ENCODE measurements at places on chromosomes 7 and 10.

- no peak for DNase-seq
Observed at GRCh38 chr7:122902751-122903495, 16.7 kb upstream of the CADPS2 start.

DNA sequence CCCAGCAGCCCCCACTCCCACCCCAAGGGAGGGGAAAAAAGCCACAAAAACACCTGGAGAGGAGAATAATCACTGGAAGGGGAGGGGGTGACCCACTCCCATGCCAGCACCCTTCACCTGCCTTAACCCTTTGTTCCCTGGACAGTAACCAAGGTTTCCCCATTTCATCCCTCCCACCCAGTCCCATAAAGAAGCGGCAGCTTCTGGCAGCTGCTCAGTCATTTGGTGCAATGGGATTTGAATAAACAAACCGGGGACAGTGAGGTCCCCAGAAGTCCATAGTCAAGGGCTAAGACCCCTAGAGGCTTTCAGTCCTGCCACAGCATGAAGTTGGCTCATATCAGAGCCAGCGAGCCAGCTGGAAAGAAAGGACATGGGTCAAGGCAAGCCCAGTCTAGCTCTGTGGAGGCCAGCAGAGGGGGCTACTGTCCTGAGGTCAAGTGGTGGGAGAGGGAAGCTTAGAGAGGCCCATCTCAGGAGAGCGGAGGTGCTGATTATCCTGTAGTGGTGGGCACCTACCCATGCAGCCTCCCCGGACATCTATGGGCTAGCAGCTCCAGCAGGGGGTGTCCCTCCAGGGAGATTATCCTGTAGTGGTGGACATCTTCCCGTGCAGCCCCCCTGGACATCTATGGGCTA, 58.9 kb upstream of the LBX1 start:
- no peak for DNase-seq

DNA sequence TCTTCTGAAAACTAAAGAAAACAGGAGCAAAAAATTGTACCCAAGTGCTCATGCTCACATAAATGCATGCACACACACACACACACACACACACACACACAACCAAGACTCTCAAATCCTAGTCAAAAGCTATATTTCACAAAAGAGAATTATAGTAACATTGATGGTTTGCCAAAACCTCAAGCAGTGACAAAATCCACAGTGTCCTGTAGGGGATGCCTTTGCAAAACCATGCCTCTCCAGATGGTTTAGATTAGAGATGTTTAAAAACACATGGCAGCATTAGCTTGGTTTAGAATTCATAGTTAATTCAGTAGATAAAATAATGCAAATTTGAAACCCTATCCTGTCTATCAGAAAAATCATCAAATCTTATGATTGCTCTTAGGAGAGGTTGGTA, 232.2 kb downstream of the DYNC1I1 start:
- no peak for DNase-seq

- DNase-seq: no peak
Observed at GRCh38 chr7:111138586-111138985, 47.7 kb downstream of the LRRN3 start.

GRCh38 chr10:132399117-132400035, 2.4 kb downstream of the PWWP2B start:
- DNase-seq: no peak

DNA sequence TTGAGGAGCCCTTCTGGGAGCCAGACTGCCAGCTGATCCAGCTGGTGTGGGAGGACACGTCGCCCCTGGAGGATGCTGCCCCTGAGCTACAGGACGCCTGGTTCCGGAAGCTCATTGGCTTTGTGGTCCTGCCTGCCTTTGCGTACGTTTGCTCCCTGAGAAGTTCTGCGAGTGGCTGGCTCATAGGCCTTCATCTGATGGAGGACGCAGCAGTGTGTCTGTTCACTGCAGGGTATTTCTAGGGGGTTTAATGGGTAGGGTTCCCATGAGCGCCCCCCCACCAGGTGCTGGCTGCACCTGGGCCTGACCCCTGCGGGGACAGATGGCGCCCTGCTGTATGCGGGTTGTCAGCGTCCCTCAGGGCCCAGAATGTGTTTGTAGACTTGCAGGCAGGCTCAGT, 5.0 kb downstream of the PAOX start:
- no peak for DNase-seq

- DNase-seq: no peak
Observed at GRCh38 chr7:110253093-110253492, 837.8 kb upstream of the LRRN3 start.

DNA sequence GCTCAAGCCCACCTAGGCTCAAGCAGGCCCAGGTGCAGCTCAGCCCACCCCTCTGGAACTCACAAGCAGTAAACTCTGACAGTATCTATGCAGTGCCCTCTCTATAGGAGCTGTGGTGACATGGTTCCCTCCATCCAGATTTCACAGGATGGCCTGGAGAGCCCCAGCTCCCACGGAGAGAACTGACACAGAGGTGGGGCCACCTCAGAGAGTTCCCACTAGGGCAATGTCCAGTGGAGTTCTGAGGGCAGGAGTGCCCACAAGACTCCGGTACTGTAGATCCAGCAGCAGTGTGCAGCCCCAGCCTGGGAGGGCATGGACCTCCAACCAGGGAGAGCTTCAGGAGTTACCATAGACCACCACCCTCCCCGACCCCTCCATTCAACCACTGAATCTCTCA, 37.3 kb upstream of the CNPY1 start:
- DNase-seq: no peak

DNA sequence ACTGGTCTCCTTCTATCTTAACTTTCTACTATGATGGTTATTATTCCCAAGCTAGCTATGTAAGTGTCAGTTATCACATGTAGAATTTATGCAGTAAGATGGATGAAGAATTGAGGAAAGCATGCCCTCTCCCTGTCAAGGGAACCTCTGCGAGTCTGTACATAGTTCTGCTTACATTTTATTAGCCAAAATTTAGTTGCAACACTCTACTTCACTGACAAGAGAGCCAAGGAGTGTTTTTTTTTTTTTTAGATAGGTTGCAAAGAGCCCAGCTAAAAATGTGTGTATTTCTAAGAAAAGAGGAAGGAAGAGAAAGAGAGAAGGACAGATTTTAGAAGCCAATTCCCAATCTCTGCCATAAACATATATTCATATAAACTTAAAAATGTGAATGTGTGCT, 357.7 kb upstream of the LRRN3 start:
- no peak for DNase-seq

GRCh38 chr10:6333086-6333485, 130.4 kb downstream of the PFKFB3 start:
- DNase-seq: no peak

DNA sequence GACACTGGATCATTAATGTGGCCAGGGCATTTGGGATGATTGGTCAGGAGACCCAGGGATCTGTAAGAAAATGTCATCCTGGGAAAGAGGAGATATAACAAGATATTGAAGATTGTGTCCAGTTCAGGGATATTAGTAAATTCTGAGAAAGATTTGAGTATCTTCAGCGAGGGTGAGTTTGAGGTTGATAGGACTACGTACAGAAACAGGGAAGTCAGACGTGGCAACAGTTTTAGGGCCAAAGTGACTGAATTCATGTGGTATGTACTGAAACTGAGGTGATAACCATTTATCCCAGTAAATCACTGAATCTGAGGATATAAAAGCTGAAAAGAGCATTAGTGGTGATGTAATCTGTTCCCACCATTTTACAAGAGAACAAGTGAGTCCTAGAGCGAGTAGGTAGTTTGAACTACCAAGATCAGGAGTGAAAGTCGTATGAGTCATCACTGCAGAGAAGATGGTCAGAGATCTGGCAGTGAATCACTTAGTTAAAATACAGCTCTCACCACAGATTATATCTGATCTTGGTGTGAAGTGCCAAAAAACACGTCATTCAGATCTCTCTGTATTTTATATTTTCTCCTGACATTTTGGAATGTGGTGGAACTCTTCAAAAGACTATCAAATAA, 220.5 kb downstream of the CDK14 start:
- no peak for DNase-seq

- no peak for DNase-seq
Observed at GRCh38 chr10:57754803-57755202, 512.9 kb downstream of the IPMK start.

GRCh38 chr10:3213758-3214515, 41.4 kb upstream of the PITRM1 start:
- no peak for DNase-seq

DNA sequence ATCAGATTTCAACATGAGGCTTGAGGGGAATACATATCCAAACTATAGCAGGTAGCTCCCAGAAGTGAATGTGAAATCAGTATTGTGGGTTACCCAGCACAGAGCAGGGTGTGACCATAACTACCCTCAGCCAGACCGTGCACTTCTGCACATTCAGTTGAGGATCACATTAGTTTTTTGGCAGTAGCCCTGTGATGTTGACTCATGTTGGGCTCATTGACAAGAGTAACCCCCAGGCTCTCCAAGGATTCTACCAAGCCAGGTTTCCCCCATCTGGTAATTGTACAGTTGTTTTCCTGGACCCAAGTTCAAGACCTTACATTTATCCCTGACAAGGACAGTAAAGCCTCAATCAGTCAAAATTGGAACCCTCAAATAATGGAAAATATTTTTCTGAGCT, 11.7 kb upstream of the CPA4 start:
- DNase-seq: no peak

DNA sequence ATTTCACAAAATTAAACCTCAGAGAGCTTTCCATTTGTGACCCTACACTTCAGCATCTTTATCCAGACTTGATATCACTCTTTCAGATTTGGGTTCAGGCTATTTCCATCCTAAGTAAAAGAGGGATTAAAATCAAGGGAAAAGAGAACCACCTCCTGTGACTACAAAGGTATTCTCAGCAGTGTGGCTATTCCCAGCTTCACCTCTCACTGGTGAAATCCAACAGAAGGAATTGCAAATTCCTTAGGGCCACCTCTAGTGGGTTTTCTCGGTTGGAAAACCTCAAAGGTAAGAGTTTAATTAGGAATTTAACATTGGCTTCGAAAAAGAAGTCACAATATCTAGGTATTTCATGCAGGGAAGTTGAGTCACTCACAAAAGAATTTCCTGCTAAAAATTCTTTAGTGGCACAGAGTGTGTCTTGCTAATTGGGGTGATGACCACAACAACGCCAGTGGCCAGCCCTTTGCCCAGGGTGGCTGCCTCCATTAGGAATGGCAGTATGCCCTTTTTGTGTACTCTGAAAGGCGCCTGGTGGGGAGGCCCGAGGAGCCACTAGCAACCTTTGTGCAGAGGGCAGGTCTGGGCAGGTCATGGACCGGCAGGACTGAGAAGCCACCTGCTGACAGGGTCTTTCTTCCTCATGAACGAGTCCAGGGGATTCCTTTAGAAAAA, 52.2 kb downstream of the SEM1 start:
- DNase-seq: no peak

DNA sequence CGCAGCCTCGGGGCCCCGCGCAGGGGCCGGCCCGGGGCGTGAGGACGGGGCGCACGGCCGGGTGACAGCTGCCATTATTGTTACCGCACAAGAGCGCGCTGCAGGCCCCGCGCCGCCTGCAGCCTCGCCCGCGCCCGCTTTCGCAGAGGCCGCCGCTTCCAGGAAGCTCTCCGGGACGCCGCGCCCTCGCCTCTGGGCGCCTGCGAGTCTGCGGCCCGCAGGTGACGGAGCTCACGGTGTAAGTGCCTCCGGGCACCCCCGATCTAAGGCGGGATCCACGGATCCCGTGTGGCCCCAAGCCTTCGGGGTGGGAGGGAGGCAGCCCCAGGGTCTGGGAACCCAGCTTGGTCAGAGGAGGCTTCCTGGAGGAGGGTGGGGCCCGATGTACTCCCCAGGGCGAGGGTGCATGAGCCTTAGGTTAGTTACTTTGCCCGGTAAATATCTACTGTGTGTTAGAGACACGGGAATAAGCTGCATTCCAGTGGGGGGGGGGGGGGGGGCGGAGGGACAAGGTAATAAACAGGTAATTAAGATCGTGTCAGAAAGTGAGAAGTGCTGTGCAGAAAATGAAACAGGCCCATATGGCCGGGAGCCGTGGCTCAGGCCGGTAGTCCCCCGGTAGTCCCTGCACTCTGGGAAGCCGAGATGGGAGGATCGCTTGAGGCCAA, 638 bp downstream of the IQCE start:
- DNase-seq: no peak

- no peak for DNase-seq
Observed at GRCh38 chr7:92255308-92255707, 9.5 kb downstream of the ANKIB1 start.

- DNase-seq: no peak
Observed at GRCh38 chr7:148623586-148624282, 33.2 kb downstream of the C7orf33 start.

DNA sequence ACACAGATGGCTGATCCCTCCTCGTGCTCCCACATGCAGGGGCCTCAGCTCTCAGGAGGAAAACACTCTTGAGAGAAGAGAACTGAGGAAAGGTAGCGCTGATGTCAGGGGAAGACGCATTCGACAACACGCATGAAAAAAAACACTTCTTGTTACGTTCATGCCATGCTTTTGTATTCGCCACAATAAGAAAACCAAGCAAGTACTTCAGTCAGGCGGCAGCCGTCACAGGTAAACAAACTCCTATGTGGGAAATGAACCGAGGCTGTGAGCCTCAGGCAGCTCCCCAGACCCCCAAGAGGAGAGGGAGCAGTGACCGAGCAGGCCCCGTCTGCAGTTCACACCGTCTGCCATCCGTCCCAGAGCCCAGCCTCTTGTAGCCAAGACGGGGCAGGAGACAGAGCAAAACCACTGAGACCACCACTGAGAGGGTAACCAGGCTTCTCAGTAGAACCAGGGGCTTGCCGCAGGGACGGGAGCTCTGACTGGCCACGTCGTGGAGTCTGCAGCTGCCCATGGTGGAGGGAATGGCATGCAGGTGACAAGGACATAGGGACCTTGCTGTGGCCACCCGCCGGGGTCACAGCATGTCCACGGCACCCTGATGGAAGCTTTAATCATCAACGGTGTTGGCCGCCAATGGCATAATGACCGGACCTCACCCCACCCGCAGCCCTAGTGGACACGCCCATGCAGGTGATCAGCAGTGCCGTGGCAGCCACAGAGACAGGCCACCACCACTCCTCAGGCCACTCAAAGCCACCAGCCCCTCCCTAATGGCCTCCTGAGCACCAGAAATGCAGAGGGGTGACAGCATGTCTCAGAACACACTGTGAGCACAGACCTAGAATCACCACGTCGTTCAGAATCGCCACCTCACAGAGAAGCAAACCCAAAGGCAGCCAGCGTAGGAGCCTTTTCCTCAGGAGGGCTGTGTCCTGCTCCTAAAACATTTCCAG, 304.3 kb downstream of the PTPRN2 start:
- DNase-seq: no peak

- no peak for DNase-seq
Observed at GRCh38 chr10:23171232-23171876, 20.8 kb upstream of the PTF1A start.
